CD14-positive monocyte (primary cell): ENCODE measurements at places on chromosomes 7 and 10.

- no peaks in the 10 kb centered on the region for H3K4me1 ChIP-seq
- no peak overlapping the region for H3K4me3 ChIP-seq
- H3K36me3 ChIP-seq = peaks cover 54% of the 10 kb centered on the region
- no peaks in the 10 kb centered on the region for H3K27me3 ChIP-seq
- no peak overlapping the region for H3K27ac ChIP-seq
Measured at GRCh38 chr7:92489634-92490033, 11.9 kb upstream of the ERVW-1 start.

GRCh38 chr10:70747192-70747965, 37.8 kb downstream of the TBATA start:
- H3K4me3 ChIP-seq = no peak overlapping the region
- H3K4me1 ChIP-seq = peaks cover 15% of the 10 kb centered on the region
- H3K36me3 ChIP-seq = no peaks in the 10 kb centered on the region
- no peak for DNase-seq
- H3K27me3 ChIP-seq = no peaks in the 10 kb centered on the region

GRCh38 chr10:10975647-10976046, 42.0 kb upstream of the CELF2 start:
- DNase-seq = no peak
- no peaks in the 10 kb centered on the region for H3K36me3 ChIP-seq
- no peaks in the 10 kb centered on the region for H3K4me1 ChIP-seq
- H3K4me3 ChIP-seq = no peak overlapping the region
- H3K27me3 ChIP-seq = no peaks in the 10 kb centered on the region

- peaks cover 15% of the 10 kb centered on the region for H3K27me3 ChIP-seq
- no peak overlapping the region for H3K27ac ChIP-seq
- H3K4me3 ChIP-seq = no peak overlapping the region
- H3K36me3 ChIP-seq = no peaks in the 10 kb centered on the region
Measured at GRCh38 chr10:12448729-12449391, 99.5 kb downstream of the CAMK1D start.

DNA sequence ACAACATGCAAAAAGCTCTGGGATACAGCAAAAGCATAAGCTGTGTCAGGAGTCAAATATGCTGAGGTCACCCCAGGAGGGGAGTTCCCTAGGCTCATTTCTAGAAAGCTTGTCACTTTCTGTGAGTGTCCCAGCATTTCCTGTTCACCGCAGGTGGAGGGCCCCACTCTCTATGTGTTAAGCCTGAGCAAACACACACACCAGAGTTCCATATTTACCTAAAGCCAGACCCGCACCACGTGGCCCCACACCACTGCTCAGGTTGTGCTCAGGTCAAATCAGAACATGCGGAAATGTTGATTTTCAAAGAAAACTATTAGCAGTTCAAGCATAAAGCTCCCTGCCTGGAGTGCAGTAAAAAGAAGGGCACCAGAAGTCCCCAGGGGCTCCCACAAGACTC, 259.6 kb upstream of the PPP2R2D start:
- no peaks in the 10 kb centered on the region for H3K36me3 ChIP-seq
- no peak overlapping the region for H3K4me3 ChIP-seq
- no peaks in the 10 kb centered on the region for H3K27me3 ChIP-seq
- no peak overlapping the region for H3K27ac ChIP-seq
- DNase-seq = no peak

GRCh38 chr10:71998840-71999194, 34.6 kb downstream of the CHST3 start:
- no peak overlapping the region for H3K4me3 ChIP-seq
- H3K27ac ChIP-seq = no peak overlapping the region
- no peak for DNase-seq
- no peaks in the 10 kb centered on the region for H3K27me3 ChIP-seq
- H3K4me1 ChIP-seq = no peaks in the 10 kb centered on the region

- peaks cover 55% of the 10 kb centered on the region for H3K4me1 ChIP-seq
- peak overlapping the region; percentile 59 for H3K27ac ChIP-seq
- peaks cover 11% of the 10 kb centered on the region for H3K36me3 ChIP-seq
- no peak overlapping the region for H3K4me3 ChIP-seq
Measured at GRCh38 chr10:69358148-69358795, 58.4 kb downstream of the TACR2 start.

DNA sequence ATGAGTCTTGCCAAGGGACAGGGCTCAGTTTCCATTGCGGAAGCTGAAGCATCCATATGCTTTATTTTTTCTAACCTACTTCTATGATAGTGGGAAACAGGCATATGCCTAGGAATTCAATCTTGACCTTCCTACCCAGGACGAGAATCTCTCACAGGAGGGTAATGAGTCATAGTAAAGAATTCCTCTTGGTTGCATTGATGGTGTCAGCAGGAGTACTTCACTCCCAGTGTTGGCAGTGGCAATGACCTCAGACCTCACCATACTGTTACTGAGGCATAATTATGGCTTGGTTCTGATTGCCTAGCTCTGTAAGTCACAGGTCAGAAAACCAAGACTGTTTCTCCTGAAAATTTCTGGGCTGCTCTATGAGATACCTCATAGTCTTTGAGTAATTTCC, 552.9 kb downstream of the ARL4A start:
- no peaks in the 10 kb centered on the region for H3K36me3 ChIP-seq
- H3K27me3 ChIP-seq = no peaks in the 10 kb centered on the region

DNA sequence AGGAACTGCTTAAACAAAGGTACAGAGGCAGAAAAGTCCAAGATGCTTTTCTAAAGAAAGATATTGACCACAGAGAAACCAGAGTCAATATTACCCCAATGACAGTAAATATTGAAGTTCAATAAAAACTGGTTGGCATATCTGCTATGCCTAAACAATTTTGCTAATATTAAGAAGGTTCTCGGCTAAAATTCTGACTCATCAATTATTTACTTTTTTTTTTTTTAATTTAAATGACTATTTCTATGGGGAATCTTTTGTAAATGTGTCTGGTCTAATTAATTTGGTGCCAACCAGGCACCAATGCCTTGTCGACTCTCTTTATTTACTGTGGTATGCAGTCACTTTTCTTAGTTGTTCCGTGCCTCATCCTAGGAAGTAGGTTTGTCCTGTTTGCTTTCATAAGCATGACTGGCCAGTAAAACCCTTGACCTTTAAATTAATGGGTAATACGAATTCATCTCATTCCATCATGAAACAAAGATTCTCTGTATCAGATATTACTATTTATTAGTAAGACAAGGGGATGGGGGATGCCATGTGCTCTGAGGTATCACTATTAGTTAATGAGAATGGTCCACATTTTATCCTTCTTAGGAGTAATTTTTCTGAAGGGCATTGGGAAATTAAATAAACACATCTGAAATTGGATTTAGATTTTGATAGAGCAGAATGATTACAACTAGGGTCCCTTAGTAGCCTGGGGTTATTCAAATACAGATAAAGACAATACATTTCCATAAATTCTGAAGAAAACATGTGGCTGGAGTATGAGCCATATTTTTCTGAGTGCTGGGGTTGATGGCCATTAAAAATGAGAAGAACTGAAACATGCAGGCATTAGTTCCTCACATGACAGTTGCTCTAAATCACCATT, 154.4 kb downstream of the VTI1A start:
- H3K4me3 ChIP-seq = no peak overlapping the region
- H3K27ac ChIP-seq = no peak overlapping the region
- H3K4me1 ChIP-seq = no peaks in the 10 kb centered on the region
- no peaks in the 10 kb centered on the region for H3K27me3 ChIP-seq
- H3K36me3 ChIP-seq = no peaks in the 10 kb centered on the region

DNA sequence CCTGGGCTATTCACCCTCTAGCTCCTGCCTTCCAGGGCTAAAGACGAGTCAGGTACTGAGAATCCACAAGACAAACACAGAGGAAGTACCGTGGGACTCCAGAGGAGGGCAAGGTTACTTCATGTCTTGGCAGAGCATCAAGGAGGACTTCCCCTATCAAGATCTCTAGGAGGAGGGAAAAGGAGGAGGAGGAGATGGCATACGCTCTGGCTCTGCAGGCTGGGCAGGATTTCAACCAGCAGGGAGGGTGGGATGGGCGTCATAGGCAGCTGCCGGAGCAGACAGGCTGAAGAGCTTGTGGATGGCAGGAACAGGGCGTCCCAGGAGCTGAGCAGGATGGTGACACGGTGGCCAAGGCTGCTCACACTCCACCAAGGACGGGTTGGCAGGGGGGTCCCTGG, 21.3 kb downstream of the MDH2 start:
- H3K4me1 ChIP-seq = no peaks in the 10 kb centered on the region
- H3K36me3 ChIP-seq = peaks cover 36% of the 10 kb centered on the region
- peak; percentile 27 for DNase-seq
- no peaks in the 10 kb centered on the region for H3K27me3 ChIP-seq

GRCh38 chr10:58641095-58641531, 128.4 kb downstream of the BICC1 start:
- peaks cover 4% of the 10 kb centered on the region for H3K4me1 ChIP-seq
- DNase-seq = peak; percentile 5
- H3K4me3 ChIP-seq = peak overlapping the region; percentile 41
- no peak overlapping the region for H3K27ac ChIP-seq
- H3K27me3 ChIP-seq = no peaks in the 10 kb centered on the region
- H3K36me3 ChIP-seq = no peaks in the 10 kb centered on the region

DNA sequence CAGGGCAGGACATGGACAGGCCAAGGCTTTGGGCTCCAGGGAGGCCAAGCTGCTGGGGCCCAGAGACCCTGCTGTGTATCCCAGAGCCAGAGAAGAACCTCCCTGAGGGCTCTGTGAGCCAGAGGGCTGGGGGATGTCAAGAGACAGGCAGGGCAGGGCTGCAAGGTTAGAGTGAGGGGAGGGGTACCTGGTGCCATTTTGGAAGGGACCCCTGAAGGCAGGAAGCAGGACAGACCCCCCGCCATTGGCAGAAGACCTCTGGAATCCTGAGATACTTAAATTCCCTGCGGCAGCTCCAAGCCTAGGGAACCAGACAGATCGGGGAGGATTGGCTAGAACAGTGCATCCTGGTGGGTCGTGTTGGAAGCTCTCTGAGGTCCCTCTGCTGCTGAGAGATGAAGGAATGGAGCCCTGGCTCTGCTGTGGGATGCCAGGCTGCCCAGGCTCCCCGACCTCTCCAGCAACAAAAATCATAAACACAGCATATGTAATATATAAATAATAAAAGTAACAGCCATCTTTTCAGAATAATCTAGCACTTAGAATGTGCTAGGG, 75.0 kb downstream of the LHPP start:
- DNase-seq = no peak
- no peak overlapping the region for H3K4me3 ChIP-seq
- peaks cover 28% of the 10 kb centered on the region for H3K4me1 ChIP-seq

DNA sequence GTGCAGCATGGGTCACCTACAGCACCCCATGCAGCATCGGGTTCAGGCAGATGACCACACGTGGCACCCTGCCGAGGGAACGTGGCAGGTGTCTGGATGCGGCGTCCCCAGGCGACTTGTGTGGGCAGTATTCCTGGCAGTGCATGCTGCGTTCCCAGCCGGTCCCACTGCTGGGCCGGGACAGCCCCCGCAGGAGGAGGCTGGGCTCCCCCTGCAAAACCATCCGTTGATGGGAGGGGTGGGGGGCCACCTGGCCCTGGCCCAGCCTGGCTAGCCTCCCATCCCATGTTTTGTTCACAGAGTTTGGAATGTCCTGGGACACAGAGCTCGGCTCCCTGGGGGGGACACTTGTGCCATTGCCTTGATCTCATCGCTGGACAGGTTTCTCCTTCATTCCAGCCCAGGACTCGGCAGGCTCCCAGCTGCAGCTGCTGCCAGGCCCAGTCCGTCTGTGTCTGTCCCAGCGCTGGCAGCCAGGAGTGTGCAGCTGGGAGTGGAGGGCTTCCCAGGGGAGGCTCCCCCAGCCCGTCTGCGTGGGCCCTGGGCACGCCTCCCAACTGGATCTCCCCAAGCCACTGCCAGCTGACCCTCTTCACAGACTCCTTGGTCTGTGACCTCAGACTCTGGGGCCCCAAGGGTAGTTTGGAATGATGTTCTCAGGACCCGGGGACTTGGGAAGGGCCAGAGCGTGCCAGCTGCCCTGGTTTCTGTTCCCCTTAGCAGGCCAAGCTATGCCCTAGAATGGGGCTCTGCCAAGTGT, 32.6 kb downstream of the TMEM270 start:
- H3K27me3 ChIP-seq = no peaks in the 10 kb centered on the region
- DNase-seq = no peak
- H3K27ac ChIP-seq = no peak overlapping the region
- no peaks in the 10 kb centered on the region for H3K4me1 ChIP-seq
- no peaks in the 10 kb centered on the region for H3K36me3 ChIP-seq
- no peak overlapping the region for H3K4me3 ChIP-seq

GRCh38 chr7:16428672-16429071, 7.3 kb upstream of the CRPPA start:
- H3K36me3 ChIP-seq = no peaks in the 10 kb centered on the region
- no peak overlapping the region for H3K4me3 ChIP-seq
- H3K27ac ChIP-seq = no peak overlapping the region
- no peaks in the 10 kb centered on the region for H3K27me3 ChIP-seq
